ENCODE measurements at places on chromosomes 7 and 10.

DNA sequence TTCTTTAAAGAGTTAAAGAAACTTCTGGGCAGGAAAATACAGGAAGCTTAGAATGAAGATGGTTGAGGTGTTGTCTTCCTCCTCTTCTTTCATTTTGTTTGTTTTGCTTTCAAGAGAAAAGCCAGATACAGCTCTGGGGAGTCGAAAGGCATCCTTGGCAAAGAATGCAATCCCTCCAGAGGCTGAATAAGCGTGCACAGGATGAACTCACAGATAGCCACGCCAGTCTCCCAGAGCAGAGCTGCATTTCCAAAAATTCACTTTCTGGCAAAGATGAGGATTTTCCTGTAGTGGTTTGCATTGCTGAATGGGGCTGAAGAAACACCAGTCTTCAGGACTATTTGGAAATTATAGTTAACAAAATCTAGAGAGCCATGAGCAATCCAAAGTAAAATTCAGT, 336.4 kb downstream of the NRG3 start:
- no peak for DNase-seq

DNA sequence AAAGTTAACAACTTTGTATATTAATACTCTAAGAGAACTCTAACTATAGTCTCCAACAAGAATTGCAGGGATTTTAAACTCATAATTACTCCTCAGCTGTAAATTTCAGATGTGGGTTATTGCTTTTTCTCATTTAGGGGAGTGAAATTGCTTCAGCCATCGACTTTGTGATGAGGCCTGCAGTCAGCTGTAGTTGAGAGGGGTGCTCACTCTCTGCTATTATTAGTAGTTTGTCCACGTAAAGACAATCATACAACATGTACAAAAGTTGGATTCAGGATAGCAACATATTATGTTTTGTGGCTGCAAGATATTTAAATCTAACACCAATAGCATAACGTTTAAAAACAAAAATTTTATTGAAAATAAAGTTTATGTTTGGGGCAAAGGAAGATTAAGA, 28.7 kb downstream of the HDAC9 start:
- no peak for DNase-seq

- no peak for DNase-seq
Measured at GRCh38 chr10:86597306-86597705, 57.0 kb upstream of the OPN4 start.

- DNase-seq = peak; percentile 23
Measured at GRCh38 chr10:3763035-3763456, 22.0 kb downstream of the KLF6 start.

GRCh38 chr7:111654343-111654742, 92.1 kb upstream of the IMMP2L start:
- DNase-seq = no peak

- no peak for DNase-seq
Measured at GRCh38 chr10:66832781-66833422, 92.9 kb upstream of the LRRTM3 start.

DNA sequence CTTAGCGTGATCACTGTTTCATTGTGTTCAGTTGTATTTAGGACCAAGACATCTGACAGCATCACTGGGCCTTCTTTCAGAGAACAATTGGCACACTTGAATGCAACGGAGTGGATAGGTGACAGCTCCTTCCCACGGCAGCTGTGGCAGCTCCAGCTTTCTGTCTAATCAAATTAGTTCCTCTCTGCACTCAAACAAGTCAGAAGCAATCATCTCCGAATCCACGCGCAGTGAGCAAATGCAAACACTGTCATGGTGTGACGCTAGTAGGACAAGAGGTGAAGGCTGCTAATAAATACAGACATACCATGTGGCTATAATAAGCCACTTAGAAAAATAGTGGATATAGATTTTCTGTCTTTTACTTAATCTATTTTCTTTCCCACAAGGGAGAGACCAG, 542.4 kb downstream of the ACTR3B start:
- no peak for DNase-seq

- DNase-seq = peak; percentile 44
Measured at GRCh38 chr7:135169141-135169963, 1.2 kb downstream of the CYREN start.

DNA sequence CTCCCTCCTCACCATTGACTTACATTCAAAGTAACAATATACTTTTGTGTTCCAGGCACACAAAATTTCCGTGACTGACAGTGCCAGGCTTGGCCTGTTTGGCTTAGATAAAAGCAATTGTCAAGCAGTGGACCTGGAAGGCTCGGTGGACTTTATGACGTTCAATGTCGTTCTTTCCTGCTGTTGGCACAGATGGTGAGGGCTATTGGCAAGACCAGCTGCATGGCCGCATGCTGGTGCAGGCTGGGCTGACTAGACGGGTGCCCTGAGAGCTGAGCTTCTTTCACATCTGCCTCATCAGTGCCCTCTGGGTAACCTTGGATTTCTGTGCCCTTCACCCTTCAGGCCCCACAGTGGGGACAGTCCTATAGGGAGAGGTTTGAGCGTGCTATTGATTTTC, 45.2 kb downstream of the WIPF3 start:
- no peak for DNase-seq

- DNase-seq = no peak
Measured at GRCh38 chr7:29090836-29091601, 55.3 kb downstream of the CPVL start.

- DNase-seq = no peak
Measured at GRCh38 chr7:36440880-36441279, 51.2 kb downstream of the ANLN start.

DNA sequence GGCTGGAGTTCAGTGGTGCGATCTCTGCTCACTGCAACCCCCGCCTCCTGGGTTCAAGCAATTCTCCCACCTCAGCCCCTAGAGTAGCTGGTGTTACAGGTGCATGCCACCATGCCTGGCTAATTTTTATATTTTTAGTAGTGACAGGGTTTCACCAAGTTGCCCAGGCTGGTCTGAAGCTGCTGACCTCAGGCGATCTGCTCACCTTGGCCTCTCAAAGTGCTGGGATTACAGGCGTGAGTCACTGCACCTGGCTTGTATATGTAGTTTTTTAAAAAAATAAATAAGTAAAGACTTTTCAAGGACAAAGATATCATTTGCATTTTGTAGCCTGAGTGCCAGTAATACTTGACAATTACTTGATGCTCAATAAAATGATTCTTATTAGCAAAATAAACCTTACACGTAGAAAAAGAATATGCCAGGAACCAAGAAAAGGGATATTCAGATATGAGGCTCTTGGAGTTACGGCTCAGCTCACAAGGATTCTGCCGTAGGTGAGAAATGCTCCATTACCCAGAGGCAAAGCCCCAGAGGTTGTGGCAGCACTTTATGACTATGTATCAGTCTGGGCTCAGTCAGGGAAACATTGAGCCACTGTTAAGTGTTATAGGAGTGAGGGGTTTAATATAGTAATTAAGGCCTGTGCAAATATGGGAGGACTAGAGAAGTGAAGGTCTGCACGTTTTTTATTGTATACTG, 98.5 kb downstream of the TPST1 start:
- DNase-seq = no peak

DNA sequence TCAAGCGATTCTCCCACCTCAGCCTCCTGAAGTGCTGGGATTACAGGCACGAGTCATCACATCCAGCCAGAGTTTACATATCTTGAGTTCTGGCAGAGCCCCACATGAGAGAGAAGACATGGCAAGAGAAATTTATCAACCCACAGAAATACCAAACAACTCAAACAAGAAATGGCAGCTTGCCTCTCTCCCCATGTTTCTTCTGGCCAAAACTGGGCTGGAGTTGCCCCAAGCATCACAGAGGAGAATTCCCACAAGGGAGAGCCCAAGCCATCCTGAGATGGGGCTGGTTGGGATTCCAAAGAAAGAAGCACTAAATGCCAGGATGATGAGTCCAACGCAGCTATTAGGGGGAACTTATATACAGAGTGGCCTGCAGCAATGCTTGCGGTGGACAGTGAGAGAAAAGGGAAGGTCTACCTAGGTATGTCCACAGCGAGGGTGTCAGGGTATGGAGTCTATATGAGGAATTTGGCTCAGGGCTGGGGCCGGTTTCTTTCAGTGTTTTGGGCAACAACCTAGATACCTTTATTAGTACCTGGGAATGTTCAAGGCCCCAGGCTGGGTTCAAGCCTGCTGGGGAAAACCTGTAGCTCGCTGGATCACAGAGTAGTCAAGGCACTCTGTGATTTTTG, 14.5 kb upstream of the PAX4 start:
- no peak for DNase-seq

DNA sequence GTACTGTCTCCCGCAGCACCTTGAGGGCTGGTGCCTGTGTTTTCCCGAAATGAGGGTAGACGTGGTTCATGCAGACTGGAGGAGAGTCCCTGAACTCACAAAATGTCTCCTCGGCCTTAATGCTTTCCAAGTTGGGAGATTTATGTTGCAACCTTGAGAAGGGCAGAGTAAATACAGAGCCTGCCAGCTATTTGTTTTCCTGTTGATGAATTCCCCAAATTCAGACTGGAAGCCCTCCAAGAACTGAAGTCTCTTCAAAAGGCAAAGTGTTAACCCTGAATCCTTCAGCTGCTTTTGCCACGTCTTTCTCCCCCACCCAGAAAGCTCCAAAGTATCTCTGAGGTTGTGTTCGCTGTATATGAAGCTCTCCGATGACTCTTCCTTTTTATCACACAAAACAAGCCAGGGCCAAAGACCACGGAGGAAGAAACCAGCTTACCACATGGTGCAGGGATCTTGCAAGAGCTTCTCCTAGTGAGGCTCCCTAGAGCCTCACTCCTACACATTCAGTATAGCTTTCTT, 254.7 kb upstream of the NFE2L3 start:
- no peak for DNase-seq

GRCh38 chr10:112753961-112754411, 196.1 kb upstream of the TCF7L2 start:
- no peak for DNase-seq

GRCh38 chr7:69599286-69599954, 1.1 kb downstream of the AUTS2 start:
- DNase-seq = peak; percentile 74

DNA sequence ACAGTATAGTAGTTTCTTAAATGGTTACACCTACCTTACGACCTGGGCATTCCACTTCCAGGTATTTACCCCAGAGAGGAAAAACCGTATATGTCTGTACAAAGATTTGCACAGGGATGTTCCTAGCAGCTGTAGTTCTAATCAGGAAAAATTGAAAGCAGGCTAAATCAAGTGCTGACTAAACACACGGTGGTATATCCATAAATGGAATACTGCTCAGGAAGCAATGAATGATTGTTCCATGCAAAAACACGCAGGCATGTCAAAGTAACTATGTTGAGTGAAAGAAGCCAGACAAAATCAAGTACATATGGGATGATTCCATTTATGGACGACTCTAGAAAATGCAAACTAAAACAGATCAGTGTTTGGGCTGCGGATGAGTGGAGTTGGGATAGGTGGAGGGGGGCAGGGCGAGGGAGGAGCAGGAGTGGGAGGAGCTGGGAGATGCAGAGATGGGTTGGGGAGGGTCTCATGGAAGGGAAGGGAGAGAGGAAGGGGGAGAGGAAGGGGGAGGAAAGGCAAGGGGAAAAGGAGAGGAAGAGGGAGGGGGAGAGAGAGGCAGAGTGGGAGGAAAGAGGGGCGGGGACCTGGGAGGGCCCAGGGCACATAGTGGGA, 484 bp upstream of the MSRB2 start:
- no peak for DNase-seq

GRCh38 chr10:120666308-120666707, 184.9 kb upstream of the WDR11 start:
- no peak for DNase-seq

DNA sequence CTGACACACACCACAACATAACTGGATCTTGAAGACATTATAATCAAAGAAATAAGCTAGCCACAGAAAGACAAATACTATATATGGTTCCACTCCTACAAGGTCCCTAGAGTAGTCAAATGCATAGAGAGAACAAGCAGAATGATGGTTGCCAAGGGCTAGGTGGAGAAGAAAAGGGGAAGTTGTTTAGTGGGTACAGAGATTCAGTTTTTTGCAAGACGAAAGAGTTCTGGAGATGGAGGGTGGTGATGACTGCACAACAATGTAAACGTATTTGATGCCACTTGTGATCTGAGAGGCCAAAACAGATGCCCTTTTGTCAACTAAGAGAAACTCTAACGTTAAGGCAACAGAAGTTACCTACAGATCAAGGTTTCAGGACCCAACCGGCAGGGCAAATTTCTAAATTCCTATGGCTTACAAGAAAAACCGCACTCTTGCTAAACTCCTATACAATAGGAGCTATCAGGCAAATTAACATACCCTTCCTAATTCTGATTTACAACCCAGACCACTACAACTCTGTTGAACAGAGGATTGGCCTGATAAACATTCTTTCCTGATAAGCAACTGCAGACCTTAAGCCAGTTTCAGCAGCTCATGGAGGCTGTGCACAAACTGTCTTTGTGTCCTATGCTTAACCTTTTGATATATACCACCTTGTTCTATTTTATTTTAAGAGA, 69.0 kb downstream of the FAM107B start:
- DNase-seq = no peak

- no peak for DNase-seq
Measured at GRCh38 chr7:195010-195829, 2.8 kb downstream of the FAM20C start.

DNA sequence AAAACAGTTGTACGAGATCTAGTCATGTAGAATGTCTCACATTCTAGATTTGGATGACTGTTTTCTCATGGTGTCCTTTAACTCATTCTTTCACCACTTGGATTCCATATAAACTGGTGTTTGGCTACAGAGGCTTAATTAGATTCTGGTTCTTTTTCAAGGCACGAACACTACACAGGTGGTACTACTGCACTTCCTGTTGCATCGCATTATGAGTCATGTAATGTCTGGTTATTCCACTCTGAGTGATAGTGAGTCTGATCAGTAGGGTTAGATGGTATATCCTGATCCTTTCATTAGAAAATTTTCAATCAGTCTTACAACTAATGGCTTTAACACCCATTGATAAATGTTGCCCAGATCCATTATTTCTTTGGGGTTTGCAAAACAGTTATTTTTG, 11.2 kb upstream of the AKAP9 start:
- no peak for DNase-seq

DNA sequence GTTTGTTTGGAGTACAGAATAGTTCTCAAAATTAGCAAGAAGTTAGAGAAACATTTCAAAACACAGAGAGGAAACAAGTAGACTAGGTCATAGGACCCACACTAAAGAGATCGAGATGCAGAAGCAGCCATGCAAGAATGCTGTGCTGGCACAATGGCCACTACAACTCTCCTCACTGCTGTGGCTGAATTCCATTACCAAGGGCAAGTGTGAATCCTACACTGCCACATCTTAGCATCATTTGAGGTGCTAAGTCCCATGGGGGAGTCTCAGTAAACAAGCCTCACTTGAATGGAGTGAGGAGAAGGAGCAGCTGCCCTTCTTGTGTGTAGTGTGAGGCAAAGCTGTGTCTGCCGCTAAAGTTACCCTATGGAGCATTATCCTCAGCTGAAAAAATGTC, 56.7 kb downstream of the PCLO start:
- DNase-seq = no peak

Data from left forelimb (tissue), 1 donor.